ENCODE measurements at places on chromosomes 16 and 17. TPM values are rescaled to one million over a fixed set of nuclear protein-coding genes. Genes with fewer than 3 reads are reported as not detected.

DNA sequence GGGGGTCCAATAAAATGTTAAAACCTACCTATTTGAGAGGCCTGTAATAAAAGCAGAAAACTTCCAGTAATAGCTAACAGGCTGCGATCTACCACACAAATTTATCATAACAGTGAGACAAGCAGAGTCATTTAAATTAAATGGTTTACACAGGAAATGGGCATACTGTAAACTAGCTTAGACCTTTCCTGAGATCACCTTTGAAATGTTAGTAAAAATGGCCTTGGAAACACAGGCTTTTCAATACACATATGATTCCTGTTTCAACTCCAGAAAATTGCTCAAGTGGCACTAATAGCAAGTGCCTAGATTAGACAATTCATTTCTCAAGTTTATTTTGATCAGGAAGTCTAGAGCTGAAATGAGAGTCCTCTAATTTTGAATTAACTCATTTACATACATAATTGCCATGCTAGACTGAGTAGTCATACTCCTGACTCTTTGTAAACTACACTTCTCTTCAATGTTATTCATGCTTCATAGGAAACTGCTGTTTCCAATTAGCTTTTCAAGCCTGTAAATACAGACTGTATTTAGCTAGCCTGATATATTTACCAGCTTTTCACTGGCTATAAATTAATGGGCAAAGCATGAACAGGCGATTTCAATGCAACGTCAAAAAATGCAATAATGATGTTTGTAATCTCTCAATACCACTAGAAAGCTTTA is 43.3 kb downstream of the PARN start:
- no peak for DNase-seq

DNA sequence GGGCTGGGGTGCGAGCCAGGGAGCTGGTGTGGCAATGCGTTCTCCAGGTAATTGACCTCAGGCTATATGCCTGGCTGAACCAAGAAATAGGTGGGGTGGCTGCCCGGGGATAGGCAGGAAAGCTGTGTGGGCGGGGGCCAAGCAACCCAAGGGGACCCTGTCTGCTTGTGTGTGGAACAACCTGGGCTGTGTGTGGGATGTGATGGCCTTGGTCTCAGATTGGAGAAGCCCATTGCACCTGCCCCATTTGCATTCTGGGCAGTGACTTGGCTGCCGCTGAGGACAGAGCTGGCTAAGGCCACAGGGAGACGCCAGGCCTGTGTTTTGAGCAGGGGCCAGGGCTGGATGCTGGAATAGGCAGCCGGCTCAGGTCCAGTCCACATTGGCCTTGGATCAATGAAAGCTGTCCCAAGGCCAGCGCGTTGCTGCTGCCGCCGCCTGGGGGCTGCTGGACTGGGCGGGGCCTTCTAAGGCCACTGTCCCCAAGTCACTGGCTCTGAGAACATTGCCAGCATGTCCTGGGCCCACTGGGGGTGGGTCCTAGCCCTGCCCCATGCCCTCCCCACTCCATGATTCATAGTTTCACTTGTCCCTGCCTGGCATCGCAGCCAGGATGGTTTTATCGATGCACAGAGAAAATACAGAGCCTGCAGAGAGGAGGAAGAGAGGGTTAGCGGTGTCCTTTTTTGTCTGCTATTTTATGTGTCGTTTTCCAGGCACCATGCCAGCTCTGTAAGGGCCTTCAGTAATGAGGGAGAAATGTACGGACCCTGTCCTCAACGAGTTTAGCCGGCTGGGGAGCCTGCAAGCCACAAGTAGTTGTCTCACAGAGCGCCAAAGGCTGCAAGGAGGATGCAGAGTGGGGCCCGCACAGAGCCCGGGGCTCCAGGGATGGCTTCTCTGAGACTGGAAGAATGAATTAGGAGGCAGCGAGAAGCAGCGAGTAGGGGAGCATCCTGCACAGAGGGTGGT is 43.9 kb downstream of the NKD1 start:
- DNase-seq, result no peak

GRCh38 chr16:2331931-2332267 is 8.6 kb downstream of the ABCA3 start:
- DNase-seq, result no peak

DNA sequence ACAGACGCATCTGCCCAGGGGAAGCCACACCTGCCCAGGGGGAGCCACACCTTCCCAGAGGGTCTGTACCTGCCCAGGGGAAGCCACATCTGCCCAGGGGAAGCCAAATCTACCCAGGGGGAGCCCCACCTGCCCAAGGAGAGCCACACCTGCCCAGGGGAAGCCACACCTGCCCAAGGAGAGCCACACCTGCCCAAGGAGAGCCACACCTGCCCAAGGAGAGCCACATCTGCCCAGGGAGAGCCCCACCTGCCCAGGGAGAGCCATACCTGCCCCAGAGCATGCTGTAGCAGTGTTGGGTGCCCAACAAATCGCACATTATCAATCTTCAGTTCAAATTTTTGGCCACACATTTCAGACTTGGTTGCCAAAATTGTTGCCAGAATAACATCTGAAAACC is 19.6 kb downstream of the NPRL3 start:
- DNase-seq, result no peak

- DNase-seq, result peak; percentile 82
Measured at GRCh38 chr17:3892095-3892998, 506 bp downstream of the CAMKK1 start.

- no peak for DNase-seq
Measured at GRCh38 chr17:53570731-53571130, 252.0 kb upstream of the KIF2B start.

DNA sequence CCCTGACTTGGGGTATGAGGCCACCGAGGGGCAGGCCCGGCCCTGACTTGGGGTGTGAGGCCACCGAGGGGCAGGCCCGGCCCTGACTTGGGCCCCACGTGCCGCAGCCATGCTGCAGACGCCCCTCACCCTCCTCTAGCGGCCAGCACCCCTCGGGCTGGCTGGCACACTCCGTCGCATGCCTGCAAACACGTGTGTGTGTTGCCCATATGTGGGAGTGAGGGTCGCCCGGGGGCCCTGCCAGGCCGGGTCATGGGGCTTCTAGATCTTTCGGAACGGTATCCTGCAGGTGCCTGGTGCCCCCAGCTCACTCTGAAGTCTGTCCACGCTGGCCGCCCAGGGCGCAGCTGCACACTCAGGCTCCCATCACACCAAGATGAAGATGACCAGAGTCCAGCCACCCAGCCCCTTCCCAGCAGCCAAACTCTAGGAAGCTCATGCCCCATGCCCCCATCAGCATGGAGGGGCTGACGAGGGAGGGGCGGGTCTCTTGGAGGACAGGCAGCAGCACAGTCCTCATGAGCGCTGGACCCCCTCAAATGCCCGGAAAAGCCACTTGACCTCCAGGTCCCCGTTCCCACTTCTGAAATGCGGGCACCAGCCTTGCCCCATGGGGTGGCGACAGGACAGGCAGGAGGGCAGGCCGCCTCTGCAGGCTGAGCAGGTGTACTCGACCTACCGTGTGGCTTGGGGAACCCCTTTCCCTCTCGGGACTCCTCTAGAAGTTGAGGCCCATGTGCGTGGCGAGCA is 33.8 kb downstream of the CTU2 start:
- DNase-seq, result no peak

GRCh38 chr16:31347445-31347844 is 7.5 kb upstream of the ITGAX start:
- DNase-seq, result no peak

GRCh38 chr16:89442588-89442987 is 47.8 kb downstream of the ANKRD11 start:
- no peak for DNase-seq

Gene PLA2G15
- 9.9 TPM for total RNA-seq

Gene NLRC3
- 88.0 TPM for total RNA-seq

Gene PMP22
- not detected for total RNA-seq

Gene NHERF1
- 154 TPM for total RNA-seq

Measured in naive thymus-derived CD4-positive, alpha-beta T cell (primary cell).